ENCODE measurements at places on chromosomes 16 and 17.

GRCh38 chr16:70697594-70698170, 11.8 kb upstream of the MTSS2 start:
- no peak for DNase-seq

GRCh38 chr17:50684612-50685333, 22.9 kb downstream of the ANKRD40 start:
- no peak for DNase-seq

- DNase-seq = no peak
Observed at GRCh38 chr16:14325502-14326401, 254.6 kb downstream of the MRTFB start.

- no peak for DNase-seq
Observed at GRCh38 chr17:61770043-61770442, 93.3 kb downstream of the BRIP1 start.

- DNase-seq = no peak
Observed at GRCh38 chr16:87067836-87068761, 249.1 kb downstream of the C16orf95 start.
